Kidney epithelial cell (primary cell): ENCODE measurements at places on chromosomes 2 and 18. TPM values are rescaled to one million over a fixed set of nuclear protein-coding genes. Genes with fewer than 3 reads are reported as not detected.

- DNase-seq = peak; percentile 16
Observed at GRCh38 chr18:62717169-62717924, 2.0 kb downstream of the PHLPP1 start.

DNA sequence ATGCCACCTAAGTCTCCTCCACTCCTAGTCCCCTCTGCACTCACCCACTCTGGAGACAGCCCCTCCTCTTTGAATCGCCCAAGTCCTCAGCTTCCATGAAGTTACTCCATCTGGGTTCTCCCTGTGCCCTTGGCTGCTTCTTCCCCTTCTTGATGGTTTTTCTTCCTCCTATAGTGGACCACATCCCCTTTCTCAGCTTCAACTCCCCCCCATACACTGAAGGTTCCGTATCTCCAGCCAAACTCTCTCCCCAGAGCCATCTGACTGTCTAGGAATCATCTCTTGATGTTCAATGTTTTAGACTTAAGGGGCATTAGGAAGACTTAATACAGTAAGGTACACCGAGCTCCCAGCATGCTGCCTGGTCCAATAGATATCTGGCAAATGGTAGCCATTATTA, 39.6 kb downstream of the EMX1 start:
- DNase-seq = no peak

The PSD4 gene
- 12.1 and 13.9 TPM in 2 replicates for total RNA-seq

GRCh38 chr2:30197570-30198192, 33.7 kb upstream of the LBH start:
- no peak for DNase-seq

The GPR75 gene
- total RNA-seq = 0.96 and 1.6 TPM in 2 replicates

DNA sequence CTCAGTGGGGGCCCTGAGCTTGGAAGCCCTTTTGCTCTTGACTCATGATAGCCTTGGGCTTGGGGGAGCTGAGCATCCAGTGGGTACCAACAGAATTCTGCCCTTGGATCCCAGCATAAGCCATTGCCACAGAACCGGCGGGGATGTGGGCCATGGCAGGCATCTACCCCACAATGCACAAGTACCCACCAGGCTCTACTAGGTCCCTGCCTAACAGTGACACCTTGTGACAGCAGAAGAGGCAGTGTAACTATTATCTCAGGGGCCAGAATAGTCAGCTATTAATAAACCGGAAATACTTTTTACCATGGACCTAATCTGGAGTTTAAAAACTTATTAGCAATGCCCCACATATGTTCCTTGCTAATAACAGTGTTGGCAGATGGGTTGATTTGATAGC, 397.2 kb downstream of the TMEM182 start:
- no peak for DNase-seq
